Activated CD4-positive, alpha-beta T cell treated with anti-CD3 and anti-CD28 coated beads for 24 hours (primary cell): ENCODE measurements at places on chromosomes 7 and 10.

GRCh38 chr7:47391726-47392125, 190.2 kb downstream of the TNS3 start:
- no peak for DNase-seq

DNA sequence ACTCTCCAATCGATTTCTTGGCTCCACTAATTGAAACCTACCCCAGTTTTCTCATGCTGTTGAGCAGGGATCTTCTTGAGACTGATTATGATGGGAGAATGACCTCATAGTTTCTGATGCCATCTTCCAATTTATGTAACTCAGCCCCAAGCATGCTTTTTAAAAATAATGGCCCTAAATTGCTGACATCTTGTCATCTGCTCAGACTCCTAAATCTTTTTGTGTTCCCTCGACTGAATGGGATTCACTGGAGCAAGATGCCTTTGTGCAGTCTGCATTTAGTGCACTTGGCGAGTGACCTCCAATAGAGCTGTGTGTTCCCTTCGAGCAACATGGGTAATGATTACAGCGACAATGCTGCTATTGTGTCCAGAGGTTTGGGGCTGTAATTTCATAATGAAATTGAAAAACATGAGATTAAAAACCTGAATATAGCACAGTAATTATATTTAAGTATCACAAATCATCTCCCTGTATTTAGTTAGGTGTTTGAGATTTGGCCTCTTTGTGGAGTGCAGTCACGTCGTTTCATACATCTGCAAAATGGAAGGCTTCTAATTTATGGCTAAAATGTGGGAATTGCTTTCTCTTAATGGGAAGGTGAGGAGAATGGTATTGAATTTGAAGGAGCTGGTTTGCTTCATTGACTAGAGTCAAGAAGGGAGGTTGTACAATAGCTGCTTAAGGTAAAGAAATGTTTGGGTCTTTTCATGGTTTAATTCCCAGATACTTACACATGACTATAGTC, 192.9 kb downstream of the AUTS2 start:
- DNase-seq: no peak

DNA sequence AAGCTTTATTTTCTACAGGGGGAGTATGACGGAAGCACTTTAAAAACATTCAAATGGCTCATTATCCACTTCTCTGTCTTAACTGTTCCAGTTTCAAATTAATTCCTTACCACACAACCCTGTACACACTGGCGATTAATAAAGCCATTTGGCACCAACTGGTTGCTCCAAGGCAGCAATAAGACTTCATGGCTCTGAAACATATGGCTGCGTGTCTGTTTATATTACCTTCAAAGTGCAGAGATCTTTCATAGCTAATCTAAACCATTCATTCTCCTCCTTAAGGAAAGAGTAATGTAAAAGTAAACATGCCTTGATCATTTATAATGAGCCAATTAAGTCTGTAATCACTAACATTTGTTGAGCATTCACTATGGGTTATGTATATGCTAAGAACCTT, 325.7 kb downstream of the PARD3 start:
- DNase-seq: no peak

DNA sequence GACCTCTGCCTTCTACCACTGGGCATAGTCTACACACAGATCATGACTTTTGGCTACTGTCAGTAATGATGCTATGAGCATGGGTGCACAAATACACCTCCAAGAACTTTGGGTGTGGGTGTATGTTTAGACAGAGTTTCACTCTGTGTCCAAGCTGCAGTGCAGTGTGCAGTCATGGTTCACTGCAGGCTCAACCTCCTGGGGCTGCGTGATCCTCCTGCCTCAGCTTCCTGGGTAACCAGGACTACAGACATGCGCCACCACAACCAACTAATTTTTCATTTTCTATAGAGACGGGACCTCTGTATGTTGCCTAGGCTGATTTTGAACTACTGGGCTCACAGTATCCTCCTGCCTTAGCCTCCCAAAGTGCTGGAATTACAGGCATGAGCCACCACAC, 194.4 kb downstream of the NSUN6 start:
- DNase-seq: no peak

GRCh38 chr10:104255311-104255981, 754 bp downstream of the GSTO1 start:
- no peak for DNase-seq

DNA sequence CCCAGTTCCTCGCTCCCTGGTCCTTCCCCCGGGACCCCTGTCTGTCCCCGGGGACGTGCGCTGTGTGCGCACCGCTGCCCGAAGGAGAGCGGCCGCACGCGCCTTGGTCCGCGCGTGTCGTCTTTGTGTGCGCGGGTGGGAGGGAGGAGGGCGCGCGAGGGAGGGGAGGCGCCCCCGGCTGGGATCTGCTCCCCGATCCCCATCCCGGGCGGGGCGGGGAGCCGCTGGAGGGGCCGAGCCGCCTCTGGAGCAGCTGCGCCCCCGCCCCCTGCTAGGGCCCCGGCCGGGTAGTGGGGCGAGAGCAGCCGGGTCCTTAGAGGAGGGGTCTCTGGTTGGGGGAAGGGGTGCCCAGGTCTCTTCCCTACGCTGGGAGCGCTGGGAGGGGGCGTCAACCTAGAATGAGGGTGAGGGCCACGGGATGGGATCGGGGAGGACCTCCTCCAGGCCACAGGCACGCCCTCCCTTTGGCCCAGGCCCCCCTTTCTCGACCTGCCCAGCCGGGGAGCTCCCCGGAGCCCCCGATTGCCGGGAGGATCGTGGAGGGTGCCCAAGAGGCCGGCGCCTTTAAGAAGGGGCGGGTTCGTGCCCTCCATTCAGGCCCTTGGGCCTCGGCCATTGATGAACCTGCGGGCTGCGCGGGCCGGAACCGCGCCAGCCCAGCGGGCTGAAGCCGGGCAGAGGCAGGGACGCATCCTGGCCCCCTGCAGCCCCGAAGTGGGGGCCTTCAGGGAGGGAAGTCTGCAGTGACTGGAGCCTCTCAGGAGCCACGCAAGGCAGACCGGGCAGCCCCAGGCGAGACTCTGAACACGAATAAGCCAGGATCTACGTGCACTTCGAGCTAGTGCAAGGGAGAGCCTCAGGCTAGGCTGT, 678 bp downstream of the SH2B2 start:
- no peak for DNase-seq

DNA sequence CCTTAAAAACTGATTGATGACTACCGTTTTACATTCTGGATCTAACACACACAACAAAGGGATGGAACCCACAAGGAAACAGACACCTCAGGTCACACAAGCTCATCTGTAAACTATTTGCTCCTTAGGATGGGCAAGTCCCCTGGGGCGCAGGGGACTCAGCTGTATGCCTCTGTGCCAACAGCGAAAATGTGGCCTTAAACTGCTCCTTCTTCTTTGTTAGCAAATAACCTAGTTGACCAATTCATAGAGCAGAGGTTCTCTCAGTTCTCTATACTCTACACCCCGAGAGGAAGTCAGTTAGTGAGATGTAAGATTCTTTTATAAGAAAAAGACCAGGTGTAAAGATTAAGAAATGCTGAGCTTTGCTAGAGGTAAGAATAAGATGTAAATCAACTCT, 181.9 kb upstream of the PRSS58 start:
- DNase-seq: no peak

DNA sequence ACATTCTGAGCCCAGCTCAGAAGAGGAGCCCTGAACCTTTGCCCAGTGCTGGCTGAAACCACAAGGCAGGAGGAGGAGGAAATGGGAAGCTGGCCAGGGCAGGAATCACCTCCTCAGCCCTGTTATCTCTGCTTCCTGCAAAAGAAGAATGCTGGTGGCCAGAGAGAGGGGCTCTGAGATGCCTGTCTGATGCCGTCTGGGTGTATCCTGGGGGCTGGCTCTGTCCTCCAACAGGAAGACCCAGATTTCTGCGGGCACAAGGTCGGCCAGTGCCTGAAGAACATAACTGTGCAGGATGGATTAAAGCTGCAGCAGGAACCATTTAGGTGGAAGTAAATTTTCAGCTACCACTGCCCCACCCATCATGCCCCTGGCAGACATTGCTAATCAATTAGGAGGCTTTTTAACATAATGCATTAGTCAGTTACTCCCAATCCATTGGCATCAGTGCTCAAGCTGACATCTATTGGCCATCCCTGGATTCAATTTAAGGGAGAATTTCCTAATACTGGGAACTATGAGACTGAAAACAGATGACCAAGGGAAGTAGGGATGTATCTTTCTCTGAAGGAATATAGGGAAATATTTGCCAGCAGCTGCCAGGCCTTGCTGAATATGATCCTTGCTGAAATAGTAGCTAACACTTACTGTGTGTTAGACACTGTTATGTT, 67.7 kb downstream of the COL13A1 start:
- no peak for DNase-seq

DNA sequence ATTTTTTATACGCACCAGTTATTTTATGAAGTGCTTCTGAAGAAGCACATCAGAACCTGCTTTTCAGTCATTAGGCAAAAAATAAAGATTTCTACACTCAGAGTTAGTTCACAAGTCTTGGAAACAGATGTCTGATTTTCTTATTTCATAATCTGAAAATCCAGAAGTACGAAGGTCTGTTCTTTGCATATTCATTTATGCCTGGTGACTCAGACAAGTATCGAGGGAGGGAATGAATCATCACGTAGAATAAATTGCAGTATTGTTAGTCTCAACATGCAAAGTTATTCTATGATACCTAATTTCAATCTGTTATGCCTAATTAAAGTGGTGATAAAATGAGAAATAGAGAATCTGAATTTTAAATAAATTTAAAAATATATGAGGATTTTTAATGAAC, 113.6 kb upstream of the SEM1 start:
- no peak for DNase-seq
